ENCODE measurements at places on chromosomes 7 and 10.

DNA sequence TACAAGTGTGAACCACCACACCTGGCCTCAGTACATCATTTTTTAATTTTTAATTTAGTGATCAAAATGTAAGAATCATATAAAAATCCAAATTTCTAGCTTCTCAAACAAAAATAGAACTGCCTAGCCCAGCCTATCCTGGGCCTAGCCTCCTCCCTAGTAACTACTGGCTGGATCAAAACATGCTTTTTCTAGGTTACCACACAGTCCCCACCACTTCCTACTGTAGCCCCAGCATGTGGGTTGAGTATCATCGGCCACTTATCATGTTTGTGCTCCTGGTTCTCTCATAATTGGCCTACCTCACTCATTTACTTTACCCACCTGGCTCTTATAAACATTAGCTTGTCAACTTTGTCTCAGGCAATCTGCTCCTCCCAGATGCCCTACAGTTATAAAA is 52.9 kb downstream of the DNAJC12 start:
- no peak for DNase-seq

- DNase-seq: no peak
These were observed 359.6 kb downstream of the ARL4A start for GRCh38 chr7:13047061-13047460.

DNA sequence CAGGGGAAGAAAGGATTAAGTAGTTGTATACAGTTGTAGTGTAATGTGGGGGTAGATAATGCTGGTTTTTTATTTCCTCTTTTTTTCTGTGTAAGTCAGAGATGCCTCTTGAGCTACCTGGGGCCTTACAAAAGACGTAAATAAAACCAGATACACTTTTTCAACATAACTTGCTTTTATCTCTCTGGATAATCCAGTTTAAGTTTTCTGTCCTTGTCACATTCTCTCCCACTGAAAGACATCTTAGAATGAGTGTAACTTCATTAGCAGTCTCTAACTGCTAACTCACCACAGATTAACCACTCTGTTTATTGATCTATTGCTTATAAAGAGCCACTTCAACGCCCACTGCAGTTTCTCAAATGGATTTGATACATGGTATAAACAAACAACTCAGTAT is 64.1 kb upstream of the LRRN3 start:
- no peak for DNase-seq

GRCh38 chr7:132933072-132933458 is 148.8 kb downstream of the CHCHD3 start:
- DNase-seq: no peak

DNA sequence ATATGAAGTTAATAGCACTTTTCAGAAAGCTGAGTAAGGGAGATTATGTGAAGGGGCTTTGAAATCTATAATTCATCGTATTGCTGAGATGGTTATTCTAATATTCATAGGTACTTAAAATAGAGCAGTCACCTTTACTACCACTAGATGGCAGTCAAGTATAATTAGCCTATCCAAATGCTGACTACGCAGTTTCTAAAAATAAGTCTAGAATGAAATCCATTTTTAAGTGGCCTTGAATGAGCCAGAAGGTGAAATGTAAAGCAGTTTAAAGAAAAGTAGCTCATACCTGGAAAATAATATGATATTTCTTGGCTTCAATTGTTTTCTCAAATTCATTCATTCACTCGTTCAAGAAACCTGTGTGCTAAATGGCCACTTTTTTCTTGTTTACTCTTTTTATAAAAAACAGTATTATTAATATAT is 1277.1 kb downstream of the GATA3 start:
- no peak for DNase-seq

DNA sequence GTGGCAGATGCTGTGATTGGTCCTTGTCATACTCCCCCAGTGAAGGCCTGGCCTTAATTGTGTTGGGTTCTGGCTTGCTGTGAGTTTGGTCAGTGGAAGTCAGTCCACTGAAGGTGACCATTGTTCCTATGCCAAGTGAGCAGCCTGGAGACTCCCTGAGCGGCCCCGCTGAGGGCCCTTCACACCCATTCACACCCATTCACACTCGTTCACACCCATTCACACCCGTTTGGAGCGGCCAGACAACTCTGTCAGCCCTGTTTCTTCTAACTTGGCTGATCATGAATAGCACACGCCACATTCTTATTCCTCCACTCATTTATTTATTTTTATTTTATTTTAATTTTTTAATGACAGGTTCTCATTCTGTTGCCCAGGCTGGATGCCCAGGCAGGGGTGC is 61.5 kb downstream of the C10orf120 start:
- peak; percentile 17 for DNase-seq

DNA sequence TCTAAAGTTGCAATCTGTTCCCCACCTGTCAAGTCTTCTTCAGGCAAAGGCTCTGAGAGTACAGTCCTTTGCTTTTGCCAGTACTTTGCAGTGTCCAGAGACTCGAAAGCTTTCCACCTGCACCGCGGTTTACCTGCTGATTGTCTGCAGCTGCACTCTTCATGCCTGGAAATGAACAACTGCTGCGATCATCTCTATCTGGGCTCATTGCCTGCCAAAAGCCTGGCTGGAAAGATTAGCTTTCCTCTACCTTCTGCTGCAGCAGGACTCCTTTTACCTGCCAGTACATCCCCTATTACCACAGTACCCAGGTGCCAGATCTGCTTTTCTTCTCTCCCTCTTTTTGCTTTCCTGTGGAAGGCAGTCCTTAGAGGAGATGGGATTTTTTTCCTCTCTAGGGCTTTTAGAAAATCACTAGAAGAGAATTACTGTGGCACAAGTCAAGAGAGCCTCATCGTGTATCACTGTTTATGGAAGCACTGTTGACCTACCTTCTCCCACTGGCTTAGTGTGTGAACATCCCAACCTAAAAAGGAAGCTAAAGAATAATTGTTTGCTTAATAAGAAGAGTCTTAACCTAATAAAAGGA is 2.2 kb downstream of the STRIP2 start:
- DNase-seq: no peak

Data from Peyer's patch (tissue), 4 donors.